AG10803 (cell line): ENCODE measurements at places on chromosomes 7 and 10.

DNA sequence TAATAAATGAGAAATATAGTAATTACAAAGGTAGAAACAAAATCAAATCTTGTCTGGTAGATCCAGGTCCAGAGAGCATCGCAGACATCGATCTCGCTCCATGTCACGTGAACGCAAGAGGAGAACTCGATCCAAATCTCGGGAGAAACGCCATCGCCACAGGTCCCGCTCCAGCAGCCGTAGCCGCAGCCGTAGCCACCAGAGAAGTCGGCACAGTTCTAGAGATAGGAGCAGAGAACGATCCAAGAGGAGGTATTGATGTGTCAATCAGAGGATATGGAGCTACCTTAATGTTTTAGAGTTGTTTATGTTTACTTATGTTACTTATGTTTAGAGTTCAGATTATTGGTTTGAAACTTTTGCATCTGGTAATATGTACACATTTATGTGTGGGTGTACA, 57.8 kb downstream of the LUC7L2 start:
- no peak for DNase-seq

DNA sequence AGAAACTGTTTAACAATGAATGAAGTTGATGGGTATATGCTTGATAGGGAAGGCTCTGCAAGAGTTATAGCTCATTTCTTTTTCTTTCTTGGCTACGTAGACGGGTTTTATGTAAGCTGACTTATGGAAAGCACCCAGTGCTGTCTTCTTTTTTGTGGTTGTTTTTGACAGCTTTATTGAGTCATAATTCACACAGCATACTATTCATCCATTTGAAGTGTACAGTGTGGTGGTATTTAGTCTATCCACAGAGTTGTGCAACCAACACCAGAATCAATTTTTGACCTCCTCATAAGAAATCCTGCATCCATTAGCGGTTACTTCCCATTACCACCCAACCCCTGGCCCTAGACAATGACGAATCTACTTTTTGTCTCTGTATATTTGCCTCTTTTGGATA, 240.6 kb upstream of the KIAA1217 start:
- no peak for DNase-seq

DNA sequence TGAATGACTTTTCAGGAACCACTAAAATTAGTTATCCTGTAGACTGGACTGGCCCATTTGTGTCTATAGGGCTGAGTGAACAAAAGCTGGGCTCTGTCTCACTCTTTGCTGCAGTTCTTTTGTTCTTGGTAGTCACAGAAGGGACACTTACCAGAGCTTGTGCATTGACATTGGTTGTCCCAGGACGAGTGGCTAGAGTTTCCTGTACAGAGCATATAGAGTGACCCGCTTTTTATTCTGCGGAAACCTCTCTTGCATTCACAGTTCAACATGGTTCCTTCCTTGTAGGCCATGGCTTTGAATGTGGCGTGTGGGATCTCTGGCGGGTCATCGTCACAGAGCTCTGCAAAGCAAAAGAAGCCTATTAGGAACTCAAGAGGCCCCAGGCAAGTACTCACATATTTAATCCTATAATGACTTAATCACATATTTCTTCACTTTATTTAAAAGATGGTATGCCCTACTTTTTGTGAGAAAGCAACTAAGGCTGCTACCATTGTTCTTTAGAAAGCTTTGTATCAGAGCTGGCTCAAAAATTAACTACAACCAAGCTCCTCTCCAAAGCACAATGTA, 36.4 kb downstream of the IL2RA start:
- no peak for DNase-seq

DNA sequence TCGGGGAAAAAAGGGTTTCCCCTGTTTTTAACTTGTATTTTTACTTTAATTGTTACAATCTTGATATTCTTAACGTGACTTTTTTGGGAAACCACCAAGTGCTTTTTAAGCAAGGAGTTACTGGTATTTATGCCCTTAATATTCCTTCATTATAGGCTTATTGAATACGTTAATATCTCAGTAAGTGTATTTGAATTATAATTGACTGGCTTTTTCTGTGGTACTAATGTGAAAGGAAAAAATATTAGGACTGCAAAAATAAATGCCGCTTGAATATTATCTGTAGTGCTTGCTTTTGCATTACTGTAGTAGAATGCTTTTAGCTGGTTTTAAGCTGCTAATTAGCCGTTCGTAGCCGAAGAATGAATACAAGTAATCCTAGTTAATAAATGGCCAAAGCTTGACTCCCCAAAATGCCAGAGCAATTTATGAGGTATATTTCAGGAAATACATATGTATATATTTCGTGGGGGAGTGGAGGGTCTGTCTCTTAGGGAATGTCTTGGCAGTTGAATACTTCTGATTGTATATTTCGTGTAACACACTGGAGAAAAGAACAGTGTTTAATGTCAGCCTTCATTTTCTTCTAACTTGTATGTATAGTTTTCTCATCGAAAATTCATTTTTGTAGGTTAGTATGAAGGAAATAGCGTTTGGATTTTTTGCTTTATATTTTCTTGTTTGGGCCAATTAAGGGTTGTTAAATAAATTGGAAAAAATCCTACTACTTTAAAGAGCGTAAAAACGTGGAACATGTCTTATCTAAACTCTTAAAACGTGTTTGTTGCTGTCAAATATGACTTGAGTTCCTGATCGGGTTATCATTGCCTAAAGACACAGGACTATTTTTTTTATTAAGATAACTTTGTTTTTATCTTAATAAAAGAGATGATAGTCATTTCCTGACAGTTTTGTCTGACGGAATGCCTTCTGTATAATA, 1.5 kb downstream of the PDCD4 start:
- no peak for DNase-seq

DNA sequence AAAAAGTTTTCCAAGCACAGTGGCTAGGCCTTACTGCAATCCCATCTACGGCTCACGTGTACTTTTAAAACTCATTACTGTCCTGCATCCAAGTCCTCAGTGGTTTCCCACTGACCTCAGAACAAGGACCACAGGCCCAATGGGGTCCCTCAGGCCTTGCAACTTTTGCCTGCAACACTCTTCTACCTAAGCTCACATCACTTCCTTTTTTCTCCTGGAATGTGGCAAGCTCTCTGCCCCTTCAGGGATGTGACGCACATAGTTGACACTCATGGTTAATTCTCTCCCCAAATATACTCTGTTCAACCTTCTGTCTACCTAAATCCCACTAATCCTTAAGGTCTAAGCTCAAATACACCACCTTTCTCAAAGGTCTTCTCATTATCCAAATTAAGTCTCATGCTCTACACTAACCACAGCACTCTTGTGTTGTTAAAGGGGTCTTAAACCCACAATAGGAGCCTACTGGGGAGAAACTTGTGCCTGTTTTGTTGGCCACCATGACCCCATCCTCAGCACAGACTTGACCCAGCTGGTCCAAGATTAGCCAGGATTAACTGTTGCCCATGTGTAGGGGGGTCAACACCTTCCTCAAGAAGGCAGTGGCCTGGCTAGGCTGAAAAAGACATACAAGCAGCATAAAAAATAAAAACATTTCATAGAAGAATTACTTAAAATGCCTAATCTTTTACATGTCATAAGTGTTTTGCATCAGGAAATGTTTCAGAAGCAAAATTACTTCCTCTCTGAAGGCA, 15.2 kb downstream of the HNRNPF start:
- no peak for DNase-seq

- DNase-seq, result no peak
Measured at GRCh38 chr7:151745706-151746105, 131.2 kb downstream of the PRKAG2 start.

DNA sequence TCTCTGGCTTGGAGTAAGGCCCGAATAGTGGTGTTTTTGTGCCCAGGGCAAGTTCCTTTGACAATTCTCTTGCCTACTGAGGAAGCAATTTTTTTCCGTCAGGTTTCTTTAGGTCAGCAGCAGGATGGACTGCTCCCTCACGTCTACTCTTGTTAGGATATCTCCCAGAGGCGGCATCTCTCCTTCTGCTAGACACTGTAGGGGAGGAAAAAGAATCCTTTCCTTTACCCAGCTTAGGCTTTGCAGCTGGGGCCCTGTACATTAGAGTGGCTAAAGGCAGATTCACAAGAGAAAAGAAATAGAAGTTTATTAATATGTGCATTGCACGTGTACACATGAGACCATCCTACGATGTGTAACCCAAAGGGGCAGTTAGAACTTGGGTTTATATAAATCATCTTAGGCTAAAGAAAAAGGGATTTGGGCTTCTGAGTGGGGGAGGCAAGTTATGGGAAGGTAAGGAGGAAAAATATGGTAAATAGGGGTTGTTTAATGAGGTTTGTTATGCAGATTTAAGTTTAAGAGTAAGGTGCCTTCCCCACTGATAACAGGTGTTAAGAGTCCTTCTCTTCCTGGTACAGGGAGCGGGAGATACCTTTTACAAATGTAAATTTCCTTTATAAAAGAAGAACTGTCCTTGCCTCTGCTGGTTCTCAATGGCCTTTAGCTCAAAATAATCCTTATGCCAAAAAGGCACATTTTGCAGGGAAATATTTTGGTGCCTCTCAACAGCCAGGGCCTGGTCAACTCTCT, 156.4 kb downstream of the AOAH start:
- DNase-seq, result no peak

- no peak for DNase-seq
Measured at GRCh38 chr7:142438923-142439515, 181.2 kb upstream of the PRSS58 start.

DNA sequence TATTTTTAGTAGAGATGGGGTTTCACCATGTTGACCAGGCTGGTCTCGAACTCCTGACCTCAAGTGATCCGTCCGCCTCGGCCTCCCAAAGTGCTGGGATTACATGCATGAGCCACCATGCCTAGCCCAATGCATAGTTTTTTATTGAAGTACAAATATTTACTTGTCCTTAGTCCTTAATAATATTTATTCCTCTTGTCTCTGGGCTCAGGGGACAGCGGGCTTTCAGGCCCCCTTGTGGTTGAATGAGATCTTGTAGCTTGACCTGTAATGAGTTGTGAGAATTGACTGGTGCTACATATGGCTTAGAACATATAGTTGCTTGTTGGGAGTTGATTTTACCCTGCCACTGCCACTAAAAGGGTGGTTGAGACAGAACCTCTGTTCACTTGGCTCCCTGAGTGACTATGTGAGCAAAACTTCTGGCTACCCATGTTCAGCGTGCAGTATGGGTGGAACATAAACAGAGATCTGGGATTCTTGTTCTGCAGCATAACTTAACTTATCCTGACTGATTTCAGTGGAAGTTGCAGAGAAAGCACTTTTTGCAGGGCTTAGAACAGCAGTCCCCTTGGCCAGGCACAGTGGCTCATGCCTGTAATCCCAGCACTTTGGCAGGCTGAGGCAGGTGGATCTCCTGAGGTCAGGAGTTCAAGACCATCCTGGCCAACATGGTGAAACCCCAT, 14.9 kb downstream of the CCL26 start:
- peak; percentile 44 for DNase-seq

DNA sequence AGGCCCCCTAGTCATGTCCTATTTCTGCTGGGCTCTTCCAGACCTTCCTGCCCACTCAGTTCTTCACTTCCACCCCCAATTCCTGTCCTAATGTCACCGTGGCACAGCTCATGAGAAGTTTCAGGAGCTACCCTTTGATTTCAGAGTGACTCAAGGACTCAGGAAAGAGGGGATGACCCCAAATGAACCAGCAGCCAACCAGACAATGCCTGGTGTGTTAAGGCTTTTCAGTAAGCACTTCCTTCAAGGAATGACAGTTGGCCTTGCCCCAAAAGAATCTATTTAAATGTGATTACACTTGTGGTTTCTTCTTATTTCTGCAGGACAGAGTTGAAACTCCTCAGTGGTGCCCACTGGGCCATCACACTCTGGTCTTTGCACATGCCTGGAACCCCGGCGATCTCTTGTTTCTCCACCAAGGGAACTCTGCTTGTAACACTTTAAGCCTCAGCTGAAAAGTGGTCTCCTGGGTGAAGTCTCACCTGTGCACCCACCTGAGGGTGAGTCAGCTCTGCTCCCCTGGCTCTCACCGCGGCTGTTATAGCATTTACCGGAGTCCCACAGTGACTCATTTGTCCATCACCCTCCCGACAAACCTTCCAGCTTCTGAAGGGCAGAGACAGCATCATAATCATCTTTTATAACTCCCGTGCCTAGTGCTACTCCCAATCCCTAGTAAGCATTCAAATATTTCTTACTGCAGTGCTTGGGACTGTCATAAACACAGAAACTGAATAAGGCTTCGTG, 123.0 kb upstream of the SVIL start:
- DNase-seq, result no peak

GRCh38 chr10:79070606-79071395, 2.0 kb downstream of the ZMIZ1 start:
- peak; percentile 91 for DNase-seq

DNA sequence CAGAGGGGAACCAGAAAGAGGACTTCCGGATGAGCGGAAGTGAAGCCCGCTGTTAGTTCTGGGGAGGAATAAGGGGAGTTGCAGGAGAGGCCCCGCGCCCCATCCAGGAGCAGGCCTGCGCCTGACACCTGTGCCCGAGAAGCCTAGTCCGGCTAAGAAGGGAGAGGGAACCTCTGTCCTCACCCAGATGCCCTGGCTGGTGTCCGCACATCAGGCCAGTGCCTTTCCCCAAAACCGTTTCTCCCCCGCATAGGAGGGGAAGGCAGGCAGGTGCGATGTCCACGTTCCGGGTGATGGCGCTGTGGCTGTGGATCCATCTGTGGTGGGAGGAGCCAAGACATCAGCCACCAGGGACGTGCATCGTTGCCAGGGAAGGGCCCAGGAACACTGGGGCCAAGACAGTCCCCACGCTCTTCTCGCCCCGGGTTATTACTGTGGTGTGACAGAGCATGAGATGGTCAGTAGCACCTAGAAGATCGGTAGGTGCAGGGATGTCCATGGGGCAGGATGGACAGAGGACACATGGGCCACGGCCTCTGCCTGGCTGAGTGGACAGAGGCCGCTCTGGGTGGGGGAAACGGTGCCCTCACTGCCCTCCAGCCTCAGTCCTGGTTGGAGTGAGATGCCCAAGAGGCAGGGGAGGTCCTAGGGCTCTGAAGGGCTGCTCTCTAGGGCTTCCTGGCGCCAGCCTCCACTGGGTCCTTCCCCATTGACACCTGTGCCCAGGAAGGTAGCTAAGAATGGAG, 262.7 kb downstream of the CELF2 start:
- DNase-seq, result no peak

GRCh38 chr7:68604541-68604940, 993.7 kb upstream of the AUTS2 start:
- no peak for DNase-seq

- no peak for DNase-seq
Measured at GRCh38 chr10:27344568-27345454, 104.2 kb upstream of the ACBD5 start.

GRCh38 chr7:30304177-30304884, 19.9 kb downstream of the ZNRF2 start:
- DNase-seq, result no peak
